ENCODE measurements at places on chromosomes 1 and 21. TPM values are rescaled to one million over a fixed set of nuclear protein-coding genes. Genes with fewer than 3 reads are reported as not detected.

GRCh38 chr1:234958706-234959657, 169.7 kb downstream of the TOMM20 start:
- DNase-seq = no peak

The BRDT gene
- total RNA-seq = not detected

GRCh38 chr1:20634065-20634593, 871 bp downstream of the PINK1 start:
- peak; percentile 8 for DNase-seq

DNA sequence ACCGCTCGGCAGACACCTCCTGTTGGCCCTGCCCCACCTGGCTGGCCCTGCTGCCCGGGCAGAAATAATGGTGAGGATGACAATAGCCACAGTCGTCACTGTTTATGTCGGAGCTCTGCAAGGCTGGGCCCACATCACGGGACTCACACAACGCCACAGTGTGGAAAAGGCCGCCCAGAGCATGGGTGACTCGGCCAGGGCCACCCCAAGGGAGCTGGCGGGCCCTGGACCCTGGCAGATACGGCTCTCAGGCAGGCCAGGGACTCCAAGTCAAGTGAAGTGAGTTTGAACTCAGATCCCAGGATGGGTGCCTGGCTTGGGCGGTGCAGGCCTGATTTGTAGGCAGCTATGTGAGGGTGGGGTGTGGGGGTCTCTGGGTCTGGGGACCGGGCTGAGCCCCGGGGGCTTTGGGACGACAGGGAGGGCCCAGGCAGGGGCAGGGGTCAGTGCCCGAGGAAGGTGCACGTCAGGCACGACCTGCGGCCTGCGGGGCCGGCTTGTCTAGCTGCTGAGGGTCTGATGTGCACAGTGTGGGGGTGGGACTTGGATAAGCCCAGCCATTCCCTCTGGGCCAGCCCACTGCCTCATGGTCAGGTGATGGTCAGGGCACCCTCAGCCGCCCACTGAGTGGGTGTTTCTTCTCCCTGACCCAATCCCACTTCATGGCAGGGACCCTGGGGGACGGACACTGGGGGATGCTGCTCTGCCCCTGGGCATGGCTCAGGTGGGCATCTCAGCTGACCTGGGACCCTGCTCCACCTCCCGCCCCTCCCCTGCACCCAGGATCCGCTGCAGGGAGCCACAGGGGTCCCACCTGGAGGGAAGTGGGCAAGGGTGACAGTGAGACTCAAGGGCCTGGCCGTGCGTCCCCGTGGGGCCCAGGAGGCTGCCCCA, 1.0 kb downstream of the RNF223 start:
- DNase-seq = no peak

The OR2T11 gene
- total RNA-seq = not detected

The PPP1R12B gene
- 24.3 TPM for total RNA-seq
